ENCODE measurements at places on chromosomes 16 and 17.

GRCh38 chr17:79581324-79581932 is 29.4 kb downstream of the RBFOX3 start:
- DNase-seq = peak; percentile 50

DNA sequence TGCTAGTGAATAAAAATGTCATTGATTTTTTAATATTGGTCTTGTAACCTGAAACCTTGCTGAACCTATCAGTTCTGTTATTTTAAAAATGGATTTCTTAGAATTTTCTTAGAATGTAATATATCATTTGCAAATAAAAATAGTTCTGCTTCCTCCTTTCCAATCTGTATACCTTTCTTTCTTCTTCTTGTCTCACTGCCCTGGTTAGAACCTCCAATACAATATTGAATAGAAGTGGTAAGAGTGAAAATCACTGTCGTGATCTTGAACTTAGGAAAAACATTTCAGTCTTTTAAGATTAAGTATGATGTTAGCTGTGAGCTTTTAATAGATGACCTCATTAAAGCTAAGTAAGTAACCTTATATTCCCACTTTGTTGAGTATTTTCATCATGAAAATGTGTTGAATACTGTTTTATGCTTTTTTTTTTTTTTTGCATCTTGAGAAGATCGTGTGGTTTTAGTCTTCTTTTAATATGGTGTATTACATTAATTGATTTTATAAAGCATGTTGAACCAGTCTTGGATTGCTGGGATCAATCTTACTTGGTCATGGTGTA is 104.8 kb upstream of the NACA2 start:
- DNase-seq = no peak

GRCh38 chr16:68782198-68783174 is 45.4 kb downstream of the CDH1 start:
- DNase-seq = no peak

DNA sequence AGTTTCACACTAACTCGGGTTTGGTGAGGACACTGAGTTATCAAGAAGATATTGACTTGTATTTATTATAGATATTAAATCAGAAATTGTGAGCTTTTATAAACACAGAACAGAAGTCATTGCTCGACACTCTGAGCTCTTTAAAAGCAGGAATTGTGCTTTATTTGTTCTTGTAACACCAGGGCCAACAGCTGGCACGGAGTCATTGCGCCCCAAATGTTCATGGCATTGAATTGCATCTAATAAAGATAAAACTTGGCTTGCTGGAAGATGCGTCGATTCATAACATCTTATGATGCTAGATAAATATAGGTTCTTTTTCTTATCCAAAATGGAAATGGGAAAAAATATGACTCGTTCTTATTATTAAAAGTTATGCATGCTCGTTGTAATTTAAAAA is 11.8 kb upstream of the MLYCD start:
- DNase-seq = no peak

- DNase-seq = no peak
Observed at GRCh38 chr16:29916979-29917378, 9.0 kb downstream of the KCTD13 start.

DNA sequence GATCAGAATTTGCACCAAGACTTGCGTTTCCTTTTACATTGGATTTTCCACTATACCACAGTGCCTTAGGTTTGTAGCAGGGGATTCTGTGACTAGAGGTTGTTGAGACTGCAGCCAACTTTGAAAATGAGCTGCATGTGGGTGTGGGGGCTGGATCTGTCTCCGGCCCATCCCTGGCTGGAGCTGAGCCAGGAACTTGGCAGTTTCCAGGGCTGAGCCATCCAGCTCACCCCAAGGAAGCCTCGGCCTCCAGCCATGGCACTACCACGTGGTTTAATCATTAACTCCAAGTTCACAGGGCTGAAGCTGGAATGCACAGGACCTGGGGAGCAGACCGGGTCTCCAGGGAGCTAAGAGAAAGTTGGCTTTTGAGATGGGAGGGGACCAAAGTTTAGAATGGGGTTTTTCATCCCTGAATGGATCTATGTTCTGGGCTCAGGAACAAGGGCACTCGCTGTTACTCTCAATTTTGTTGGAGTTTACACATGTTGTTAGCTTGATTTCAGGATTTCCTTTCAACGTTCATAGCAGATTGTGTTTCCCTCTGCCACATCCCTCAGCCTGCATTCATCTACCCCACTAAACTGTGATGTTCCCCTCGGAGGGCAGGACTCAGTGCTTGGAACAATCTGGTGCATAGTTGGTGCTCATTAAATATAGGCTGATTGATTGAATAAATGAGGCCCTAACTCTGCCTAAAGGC is 42.3 kb upstream of the HNF1B start:
- DNase-seq = no peak
